ENCODE measurements at places on chromosomes 16 and 17.

DNA sequence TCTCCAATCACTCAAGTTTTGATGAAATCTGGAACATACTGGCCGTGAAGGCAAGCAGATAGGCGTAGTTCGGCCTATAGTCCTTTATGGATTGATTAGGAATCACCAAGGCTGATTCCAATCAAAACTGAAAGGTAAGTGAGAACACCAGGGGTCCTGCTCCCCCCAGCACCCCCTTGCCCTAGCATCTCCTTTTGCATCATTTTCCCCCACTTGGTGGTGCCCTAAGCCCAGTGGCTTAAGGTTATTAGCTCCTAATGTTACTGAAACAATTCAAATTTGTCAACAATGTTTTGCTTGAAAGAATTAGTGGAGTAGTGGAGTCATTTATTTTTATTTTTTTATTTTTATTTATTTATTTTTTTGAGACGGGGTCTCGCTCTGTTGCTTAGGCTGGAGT, 4.9 kb downstream of the SLFN14 start:
- H3K36me3 ChIP-seq, result no peaks in the 10 kb centered on the region
- peaks cover 23% of the 10 kb centered on the region for H3K27me3 ChIP-seq
- no peak overlapping the region for H3K4me3 ChIP-seq

- no peak overlapping the region for H3K4me3 ChIP-seq
- no peak overlapping the region for H3K27ac ChIP-seq
- no peaks in the 10 kb centered on the region for H3K36me3 ChIP-seq
- H3K4me1 ChIP-seq, result no peaks in the 10 kb centered on the region
- DNase-seq, result no peak
Observed at GRCh38 chr16:74721716-74722115, 21.1 kb upstream of the MLKL start.

DNA sequence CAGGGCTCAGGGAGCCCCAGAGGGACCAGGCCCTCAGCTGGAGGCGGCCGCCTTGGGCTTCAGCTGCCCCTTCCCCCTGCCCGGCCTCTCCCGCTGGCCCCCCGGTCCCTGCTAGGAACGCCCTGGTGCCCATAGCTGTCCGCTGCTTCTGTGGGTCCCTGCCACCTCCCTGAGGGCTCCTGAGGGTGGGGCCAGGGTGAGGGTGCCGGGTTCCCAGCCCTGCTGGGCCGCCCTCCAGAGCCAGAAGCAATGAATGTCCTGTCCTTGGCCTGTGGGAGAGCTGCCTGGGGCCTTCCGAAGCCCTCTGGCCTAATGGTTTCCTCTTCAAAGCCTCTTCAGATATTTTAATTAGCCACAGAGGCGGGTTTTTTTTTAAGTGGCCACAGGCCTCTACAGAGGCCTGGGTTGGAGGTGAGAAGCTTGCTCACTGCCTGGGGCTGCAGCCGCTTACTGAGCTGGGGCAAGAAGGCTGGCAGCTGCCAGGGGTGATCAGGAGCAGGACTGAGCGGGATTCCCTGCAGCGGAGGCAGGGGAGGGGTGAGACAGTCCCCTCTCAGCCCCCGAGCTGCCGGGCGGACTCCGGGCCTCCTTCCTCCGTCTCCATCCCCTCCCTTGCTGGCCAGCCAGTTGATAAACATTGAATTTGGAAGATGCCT, 9.9 kb downstream of the CENPX start:
- H3K36me3 ChIP-seq, result no peaks in the 10 kb centered on the region
- peaks cover 2% of the 10 kb centered on the region for H3K4me1 ChIP-seq
- no peak overlapping the region for H3K27ac ChIP-seq
- no peaks in the 10 kb centered on the region for H3K27me3 ChIP-seq
- no peak overlapping the region for H3K4me3 ChIP-seq
- no peak for DNase-seq

DNA sequence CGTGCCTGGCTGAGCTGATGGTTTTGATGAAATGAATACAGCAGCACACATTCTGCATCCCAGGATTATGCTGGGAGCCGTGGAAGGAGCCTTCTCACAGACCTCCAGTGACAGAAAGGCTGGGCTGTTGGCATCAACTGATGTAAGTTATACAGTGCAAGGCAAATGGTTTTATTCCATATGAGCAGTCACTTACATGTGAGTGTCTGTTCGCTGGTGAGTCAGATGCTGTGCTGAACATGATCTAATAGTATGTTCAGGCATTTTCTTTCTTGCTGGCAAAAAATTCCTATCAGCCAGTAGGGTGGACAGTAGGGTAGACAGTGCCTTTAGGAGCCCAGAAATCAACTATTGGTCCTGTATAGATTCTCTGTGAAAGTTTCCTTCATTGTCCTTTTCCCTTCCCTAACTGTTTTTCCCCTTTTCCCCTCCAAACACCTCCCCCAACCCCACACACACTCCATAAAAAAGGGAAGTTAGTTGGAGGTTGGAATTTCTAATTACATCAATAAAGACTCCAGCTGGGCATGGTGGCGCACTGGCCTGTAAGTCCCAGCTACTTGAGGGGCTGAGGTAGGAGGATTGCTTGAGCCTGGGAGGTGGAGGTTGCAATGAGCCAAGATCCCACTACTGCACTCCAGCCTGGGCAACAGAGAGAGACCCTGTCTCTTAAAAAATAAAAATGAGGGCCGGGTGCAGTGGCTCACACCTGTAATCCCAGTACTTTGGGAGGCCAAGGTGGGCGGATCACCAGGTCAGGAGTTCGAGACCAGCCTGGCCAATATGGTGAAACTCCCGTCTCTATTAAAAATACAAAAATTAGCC, 36.2 kb downstream of the LDHD start:
- no peak overlapping the region for H3K27ac ChIP-seq
- DNase-seq, result no peak
- peaks cover 15% of the 10 kb centered on the region for H3K36me3 ChIP-seq
- no peaks in the 10 kb centered on the region for H3K27me3 ChIP-seq
- H3K4me1 ChIP-seq, result peaks cover 20% of the 10 kb centered on the region

DNA sequence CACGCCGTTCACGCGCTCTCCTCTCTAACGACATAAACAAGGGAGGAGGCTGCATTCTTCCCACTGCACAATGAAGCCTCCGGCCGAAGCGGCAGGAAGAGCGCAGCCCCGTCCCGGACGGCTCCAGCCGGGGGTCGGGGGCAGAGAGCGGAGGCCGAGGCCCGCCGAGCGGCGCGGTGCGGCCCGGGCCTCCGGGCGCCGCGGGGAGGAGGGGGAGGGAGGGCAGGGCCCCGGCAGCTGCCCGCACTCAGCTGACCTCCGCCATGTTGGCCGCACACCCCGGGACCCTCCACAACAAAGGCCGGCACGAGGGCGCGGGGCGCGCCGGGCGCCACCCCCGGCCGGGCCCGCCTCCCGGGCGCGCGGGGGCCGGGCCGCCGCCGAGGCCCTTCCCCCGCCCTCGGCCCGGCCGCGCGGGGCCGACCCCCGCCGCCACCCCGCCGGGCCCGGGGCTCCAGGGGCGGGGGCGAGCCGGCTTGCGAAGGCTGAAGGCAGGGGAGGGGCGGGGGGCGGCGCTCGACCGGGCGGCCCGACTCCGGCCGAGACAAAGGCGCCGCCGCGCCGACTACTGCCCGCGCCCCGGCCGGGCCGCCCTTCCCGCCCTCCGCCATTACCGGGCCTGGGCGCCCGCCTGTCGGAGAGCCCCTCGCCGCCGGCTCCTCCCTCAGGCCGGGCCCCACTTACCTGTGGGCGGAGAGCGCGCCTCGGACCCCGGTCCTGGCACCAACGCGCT, 527 bp downstream of the SIAH1 start:
- no peaks in the 10 kb centered on the region for H3K27me3 ChIP-seq
- peak overlapping the region; percentile 90 for H3K27ac ChIP-seq
- H3K4me3 ChIP-seq, result peak overlapping the region; percentile 95
- peak; percentile 66 for DNase-seq

DNA sequence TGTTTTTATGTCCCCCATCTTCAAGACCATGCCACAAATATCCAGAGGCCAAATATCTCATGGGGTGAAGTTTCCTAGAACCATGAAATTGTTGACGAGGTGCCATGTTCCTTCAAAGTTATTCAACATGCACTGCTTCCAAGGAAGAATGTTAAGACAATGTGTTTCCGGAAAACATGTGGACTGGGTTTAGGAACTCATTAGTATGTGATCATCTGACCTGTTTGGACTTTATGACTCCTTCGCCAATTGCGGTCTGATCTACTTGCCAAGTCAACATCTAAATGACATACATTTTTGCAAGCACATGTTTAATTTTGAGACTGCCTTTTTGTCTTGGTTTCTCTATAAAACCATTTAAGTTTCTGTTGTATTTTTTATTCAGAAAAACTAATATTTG, 234.8 kb downstream of the MAF start:
- H3K4me3 ChIP-seq, result no peak overlapping the region
- H3K4me1 ChIP-seq, result peaks cover 2% of the 10 kb centered on the region
- no peak for DNase-seq
- peaks cover under 1% of the 10 kb centered on the region for H3K36me3 ChIP-seq
- no peak overlapping the region for H3K27ac ChIP-seq

GRCh38 chr16:70651524-70651923, 5.2 kb downstream of the IL34 start:
- H3K4me3 ChIP-seq, result no peak overlapping the region
- no peak for DNase-seq
- H3K27ac ChIP-seq, result no peak overlapping the region

- peak overlapping the region; percentile 20 for H3K4me3 ChIP-seq
- H3K27me3 ChIP-seq, result peaks cover 7% of the 10 kb centered on the region
- H3K27ac ChIP-seq, result peak overlapping the region; percentile 62
- peaks cover 26% of the 10 kb centered on the region for H3K4me1 ChIP-seq
Observed at GRCh38 chr16:31265329-31266245, 5.8 kb downstream of the ITGAM start.

Data from activated naive CD8-positive, alpha-beta T cell treated with anti-CD3 and anti-CD28 coated beads, Interleukin-2, amount 10 ng/mL, durations not matched to agents 7 days and 5 days (primary cell).